Stimulated activated CD8-positive, alpha-beta memory T cell treated with anti-CD3 and anti-CD28 coated beads, Interleukin-12 subunit alpha, Interleukin-12 subunit beta, amount 100 ng/mL, for 1 hour (primary cell): ENCODE measurements at places on chromosomes 6 and 20.

DNA sequence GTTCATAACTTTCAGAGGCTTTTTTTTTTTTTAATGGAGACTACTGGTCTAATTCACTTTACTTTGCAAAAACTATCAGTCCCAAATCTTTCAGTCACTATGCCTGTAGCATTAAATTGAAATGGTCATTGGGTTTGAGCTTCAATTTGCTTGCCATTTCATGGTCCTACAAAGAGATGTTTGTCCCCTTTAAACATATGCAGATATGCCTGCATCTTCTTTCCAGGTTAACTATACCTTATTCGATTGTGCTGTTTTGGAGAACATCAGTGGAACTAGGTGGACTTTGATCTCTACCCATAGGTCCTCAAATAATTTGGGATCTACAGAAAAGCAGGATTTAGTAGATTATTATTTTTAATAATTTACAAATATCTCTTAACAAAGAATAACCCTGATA is 4.6 kb downstream of the POU3F2 start:
- DNase-seq = no peak

- DNase-seq = no peak
Observed at GRCh38 chr20:23036371-23036770, 1.3 kb downstream of the SSTR4 start.

GRCh38 chr6:129317931-129318820 is 391.8 kb downstream of the ARHGAP18 start:
- no peak for DNase-seq

DNA sequence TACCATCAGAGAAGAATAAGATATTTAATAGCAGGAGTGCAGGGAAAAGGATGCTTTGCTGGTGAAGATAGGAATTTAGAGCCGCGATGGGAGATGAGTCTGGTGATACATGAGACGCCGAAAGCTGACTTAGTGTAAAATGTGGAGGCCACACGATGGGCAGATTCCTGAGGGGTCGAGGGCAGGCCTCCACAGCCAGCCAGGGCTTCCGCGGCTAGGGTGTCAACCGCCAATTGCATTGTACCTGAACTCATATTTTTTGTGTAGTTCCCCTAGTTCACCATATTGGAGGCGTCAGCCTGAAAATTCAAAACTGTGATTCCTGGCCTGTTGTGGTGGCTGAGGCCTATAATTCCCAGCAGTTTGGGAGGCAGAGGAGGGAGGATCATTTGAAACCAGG is 8.5 kb downstream of the ETV7 start:
- no peak for DNase-seq

GRCh38 chr6:47852727-47853126 is 70.9 kb downstream of the OPN5 start:
- DNase-seq = no peak

- DNase-seq = no peak
Observed at GRCh38 chr20:24672886-24673677, 203.7 kb downstream of the SYNDIG1 start.

DNA sequence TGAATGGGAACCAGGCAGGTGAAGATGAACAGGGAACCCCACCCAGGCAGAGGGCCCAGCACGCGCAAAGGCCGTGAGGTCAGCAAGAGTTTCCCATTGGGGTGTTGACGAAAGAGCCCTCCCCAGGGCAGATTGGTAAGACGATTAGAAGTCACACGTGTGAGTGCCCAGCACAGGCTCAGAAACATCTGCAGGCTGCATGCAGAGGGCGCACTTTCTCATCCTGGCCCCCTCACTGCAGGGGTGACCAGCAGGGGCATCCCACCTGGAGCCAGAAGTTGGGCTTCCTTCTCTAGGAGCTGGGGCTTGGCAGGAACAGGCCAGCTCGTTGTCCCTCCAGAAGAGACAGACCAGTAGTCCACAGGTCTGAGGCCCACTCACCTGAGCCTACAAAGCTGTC is 38.4 kb downstream of the VSTM2L start:
- no peak for DNase-seq

DNA sequence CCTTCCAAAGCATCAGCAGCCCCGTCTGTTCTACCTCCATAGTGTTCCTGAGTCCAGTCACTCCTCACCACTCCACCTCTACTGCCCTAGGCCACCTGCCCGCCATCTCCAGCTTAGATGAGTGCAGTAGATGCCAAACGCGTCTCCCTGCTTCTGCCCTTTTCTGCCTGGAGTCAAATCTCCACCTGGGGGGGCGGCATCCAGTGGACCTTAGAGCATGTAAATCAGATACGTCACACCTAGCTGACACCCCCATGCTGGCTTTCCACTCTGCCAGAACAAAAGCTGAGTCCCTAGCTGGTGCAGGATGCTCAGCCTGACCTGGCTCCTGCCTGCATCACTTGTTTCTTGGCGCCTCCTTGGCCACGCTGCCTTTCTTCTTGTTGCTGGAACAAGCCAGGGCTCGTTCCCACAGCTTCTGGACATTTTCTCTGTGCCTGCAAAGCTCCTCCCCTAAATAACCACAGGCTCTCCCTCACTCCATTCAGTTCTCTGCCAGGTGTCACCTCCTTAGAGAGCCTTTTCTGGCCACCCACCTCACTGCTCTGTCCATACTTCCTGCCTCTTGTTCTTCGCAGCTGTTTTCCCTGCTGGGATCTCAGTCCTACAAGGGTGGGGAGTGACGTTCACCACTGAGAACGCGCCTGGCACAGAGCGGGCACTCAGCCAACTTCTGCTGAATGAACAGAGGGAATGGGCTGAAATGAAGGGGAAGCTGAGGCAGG is 5.8 kb downstream of the DDR1 start:
- DNase-seq = no peak

DNA sequence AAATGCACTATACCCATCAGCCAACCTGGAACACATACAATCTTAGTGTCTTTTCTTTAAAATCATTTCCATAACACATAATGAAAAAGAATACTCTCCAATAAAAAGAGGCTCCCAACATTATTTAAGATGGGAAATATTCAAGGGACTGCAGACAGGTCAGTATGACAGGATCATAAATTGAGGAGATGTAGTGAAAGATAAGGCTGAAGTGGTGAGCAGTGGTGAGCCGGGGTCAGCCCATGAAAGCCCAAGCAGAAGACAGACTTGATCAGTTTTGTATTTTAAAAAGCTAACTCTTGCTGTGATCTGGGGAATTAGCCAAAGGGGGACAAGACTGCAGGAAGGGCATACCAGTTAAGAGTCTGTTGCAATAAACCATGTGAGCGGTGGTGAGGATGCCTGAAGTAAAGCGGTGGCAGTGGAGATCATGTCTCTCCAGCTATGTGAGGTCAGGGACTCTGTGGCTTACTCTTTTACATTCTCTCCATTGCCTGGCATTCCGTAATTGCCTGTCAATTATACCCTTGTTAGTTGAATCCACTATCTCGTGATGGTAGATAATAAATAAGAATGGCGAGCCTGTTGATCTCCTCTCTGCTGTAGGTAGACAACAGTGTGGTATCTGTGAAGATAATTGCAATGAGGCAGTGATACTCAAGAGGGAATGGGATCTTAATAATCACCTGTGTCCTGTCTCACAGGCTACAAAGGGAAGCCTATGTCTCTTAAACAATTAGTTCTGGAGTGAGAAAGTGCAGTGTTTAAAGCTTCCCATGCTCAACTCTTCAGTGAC is 97.4 kb downstream of the FILIP1 start:
- no peak for DNase-seq

DNA sequence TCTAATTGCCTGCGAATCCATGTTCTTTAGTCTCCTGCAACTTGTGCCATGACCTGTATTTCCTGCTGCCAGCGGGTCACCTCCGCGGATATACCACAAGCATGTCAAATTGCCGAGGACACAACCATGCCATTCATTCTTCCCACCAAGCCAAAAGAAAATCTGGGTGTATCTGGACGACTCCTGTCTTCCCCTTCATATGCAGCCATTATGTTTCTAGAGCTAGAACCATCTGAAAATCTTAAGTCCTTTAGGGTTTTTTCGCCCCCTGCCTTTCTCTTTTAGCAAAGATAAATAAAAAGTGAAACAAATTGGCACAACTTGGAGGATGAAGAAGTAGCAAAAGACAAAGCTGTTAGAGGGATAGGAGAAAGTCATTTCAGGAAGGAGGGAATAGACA is 242.6 kb downstream of the ARID1B start:
- no peak for DNase-seq

DNA sequence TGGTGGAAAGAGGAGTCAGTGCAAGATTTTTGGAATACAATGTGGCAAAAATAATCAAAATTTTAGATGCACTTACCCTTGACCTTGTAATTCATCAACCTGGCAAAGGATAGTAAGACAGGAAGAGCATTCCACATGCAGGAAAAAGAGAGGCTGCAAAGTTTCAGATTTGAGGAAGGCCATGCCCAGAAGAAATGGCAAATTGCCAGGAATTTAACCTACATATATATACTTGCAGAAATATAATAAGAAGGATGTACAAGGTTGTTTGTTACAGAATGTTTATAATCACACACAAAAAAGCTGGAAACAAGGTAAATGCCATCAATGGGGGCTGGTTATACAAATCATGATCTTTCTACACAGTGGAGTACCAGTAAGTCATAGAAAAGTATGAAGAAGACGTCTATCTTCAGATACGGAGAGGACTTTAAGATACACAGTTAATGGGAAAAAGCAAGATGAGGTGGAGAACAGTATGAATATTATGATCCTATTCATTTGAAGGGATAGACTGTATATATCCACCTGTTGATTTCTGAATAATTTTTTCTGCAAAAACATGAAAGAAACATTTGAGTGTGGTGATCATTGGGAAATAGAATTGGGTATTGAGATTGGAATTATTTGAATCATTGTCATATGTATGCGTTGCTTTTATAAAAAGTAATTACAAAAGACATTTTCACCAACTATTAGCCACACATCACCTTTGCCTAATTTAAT is 253.8 kb downstream of the TBC1D7 start:
- no peak for DNase-seq

DNA sequence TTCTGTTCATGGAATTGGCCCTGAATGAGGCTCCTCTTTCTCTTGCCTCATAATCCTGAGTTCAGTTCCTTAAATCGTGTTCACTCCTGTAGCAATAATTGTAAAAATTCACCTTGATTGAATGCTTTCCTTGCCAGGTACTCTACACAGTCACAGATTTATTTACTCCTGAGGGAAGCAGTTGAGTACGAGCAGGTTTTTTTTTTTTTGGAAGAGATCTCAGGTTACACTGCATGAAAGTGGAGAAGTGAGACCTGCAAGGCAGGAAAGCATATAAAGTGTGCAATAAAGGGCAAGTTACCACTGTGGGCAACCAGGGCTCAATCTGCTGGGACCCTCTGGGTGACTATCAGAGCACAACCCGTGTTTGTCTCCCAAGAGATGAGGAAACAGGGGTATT is 93.0 kb upstream of the DOK5 start:
- DNase-seq = no peak

DNA sequence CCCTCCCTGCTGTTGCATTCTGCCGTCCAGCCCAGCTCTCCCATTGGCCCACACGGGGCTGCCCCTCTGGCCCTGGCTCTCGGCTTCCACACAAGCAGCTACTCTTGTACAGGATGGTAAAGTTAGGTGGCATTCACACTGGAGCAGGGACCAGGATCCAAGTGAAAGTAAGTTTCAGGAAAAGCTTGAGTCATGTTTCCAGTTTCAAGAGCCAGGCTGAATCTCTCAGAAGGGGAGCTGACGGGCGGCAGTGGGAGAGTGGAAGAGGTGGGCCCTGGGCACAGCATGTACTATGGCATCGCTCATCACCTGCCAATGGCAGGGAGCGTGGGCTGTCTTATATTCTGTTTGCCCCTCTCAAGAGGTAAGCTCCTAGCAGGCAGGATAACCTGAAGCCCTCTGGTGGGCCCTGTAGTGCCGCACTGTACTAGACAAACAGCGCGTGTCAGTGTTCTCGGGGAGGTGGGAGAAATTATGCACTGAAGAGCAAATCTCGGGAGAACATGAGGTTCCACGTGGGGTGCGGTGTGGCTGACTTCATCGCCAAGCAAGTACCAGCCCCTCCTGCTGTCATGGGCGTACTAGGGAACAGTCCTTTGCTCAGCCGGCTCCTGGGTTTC is 241.5 kb downstream of the NRN1 start:
- DNase-seq = no peak

DNA sequence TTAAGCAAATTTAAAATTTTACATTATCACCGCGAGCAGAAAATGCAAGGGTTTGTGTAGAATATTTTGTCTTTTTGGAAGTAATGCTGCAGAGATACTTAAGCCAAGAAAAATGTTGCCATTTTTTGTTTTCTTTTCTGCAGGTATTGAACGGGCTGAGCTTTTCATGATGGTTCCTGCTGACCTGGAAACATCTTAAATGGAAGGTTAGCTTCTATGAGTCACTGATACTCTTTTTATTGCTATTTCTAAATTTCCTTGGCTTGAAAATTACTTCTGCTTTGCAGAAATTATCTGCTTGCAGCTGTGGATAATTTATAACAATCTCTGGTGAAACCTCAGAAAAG is 12.7 kb downstream of the SYTL3 start:
- DNase-seq = no peak

DNA sequence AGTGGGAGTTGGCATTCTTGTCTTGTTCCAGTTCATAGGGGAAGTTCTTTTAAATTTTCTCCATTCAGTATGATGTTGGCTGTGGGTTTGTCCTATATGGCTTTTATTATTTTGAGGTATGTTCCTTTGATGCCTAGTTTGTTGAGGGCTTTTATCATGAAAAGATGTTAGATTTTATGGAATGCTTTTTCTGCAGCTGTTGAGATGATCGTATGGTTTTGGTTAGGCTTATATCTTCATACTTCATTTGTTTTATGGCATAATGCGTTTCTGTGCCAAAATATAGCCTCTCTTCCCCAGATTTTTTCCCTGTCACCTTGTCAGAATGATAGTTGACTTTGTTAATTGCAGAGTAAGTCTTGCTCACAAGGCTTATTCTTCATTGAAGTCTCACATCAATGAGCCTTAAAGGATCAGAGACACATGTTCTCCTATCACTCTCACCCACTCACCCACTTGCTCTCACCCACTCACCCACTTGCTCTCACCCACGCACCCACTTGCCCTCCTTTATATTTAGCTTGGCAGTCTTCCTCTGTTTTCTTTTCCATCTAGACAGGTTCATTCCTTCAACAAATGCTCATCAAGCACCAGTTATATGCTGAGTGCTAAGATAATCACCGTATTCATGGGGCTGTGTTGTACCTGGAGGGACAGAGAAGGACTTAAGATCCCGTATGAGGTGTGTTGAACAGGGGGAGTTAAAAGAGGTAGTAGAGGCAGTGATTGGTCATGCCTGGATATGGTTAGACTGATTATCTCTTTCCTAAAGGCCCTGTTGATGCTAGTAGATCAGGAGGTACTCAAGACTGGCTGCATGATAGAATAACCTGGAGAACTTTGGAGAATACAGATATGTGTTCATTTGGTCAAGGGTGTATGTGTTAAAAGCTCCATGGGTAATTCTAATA is 19.3 kb downstream of the UST start:
- DNase-seq = no peak

DNA sequence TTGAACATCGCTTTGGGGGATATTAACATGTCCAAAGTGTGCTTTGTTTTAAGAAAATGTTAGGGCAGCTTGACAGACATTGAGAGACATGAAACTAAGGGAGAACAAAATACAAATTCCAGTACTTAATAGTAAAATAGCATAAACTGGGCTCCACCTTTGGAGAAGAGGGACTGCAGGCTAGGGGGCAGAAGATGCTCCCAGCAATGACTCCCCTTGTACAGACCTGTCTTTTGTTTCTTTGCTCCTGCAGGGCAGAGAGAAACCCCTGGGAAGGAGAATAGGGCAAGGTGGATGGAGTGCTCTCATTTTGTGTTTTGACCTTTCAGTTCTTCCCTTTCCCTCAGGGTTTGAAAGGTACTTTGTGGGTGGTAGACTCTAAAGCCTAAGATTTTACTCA is 115.6 kb upstream of the PLCB4 start:
- DNase-seq = no peak
